ENCODE measurements at places on chromosomes 5 and 9.

DNA sequence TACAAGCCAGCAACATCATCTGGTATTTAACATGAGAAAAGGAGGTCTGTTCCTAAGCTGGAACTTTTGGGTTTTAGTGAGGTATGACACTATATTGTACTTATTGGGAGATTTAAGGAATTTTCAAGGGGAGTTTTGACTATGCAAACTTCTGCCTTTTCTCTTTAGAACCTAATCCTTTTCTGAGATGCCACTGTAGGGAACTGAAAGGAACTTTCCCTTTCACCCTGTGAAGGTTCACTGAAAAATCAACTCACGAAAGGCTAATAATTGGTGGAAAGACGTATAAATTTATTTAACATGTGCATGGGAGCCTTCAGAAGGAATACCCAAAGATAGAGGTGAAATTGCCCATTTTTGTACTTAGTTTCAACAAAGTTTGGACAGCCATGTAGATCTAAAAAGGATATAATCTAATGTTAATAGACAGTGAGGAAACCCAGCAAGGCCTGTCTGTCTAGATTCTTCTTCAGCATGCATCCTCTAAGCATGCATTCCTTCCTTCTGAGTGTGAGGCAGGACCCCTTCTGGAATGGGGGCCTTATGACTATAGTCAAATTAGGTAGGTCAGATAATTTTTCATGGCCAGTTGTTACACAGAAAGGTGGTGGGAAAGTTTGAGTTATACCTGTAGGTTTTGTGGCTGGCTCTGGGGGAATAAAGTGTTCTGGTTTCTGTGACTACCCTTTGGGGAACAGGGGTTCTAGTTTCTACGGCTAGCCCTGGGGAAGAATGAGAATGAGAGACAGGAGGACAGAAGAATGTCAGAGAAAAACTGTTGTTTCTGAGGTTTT lies 200.3 kb downstream of the C9orf152 start:
- DNase-seq = no peak

- no peak for DNase-seq
Measured at GRCh38 chr5:37495668-37496347, 116.7 kb downstream of the WDR70 start.

DNA sequence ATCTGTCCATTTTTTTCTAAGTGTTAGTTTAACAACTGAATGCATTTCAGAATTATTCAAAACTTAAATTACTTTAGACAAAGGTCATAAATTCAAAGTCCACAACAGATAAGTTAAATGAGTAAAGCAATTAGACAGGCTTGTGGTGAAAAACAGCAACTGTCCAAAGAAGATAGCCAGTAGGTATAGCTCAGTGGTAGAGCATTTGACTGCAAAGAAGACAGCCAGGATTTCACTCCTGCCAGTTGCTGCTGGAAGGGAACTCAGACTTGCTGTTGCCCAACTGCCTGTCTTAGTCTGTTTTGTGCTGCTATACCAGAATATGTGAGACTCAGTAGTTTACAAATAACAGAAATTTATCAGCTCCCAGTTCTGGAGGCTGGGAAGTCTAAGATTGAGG lies 10.0 kb downstream of the FANCC start:
- DNase-seq = no peak

DNA sequence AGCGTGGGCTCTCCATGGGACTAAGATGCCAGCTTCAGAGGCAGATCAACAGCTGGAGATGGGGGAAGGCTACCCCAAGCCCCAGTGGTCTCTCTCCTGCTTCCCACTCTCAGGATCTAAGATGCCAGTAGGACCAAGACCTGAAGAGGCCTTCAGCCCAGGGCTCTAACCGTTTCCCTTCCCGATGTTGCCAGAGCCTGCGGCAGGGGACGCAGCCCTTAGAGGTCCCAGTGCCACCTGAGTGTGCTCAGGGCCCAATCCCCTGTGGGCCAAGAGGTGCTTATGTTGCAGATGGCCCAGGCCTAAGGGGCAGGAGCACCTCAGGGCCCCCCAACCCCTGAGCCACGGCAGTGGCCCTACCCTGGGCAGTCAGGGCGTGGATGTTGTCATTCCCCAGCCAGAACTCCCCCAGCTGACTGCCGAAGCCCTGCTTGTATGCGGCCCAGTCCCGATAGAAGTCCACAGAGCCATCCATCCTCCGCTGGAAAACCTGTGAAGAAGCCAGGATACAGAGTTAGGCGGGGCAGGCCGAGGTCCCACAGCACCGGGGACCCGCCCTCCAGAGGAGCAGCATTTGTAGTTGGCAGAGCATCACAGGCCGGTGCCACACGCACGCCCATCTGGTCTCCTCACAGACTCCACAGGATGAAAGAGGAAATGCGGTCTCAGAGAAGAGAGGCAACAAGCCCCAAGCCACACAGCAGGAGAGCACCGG lies 5.4 kb downstream of the FCN1 start:
- no peak for DNase-seq

DNA sequence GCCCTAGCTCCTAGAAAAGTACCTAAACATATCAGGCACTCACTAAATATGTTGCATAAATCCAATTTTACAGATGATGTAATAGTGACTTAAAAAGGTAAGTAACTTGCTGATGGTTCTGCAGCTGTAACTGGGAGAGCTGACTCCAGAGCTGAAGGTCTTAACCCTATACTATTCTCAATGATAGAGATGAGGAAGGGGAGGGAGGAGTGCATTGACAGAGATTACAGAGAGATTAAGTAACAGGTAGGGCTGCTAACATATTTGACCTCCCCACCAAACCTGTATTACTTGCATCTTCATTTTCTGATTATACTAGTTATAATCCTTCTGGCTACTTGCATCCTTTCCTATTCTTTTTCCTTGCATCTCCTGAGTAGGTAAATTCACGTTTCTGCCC lies 255.4 kb upstream of the EFNA5 start:
- DNase-seq = no peak
